ENCODE measurements at places on chromosomes 13 and 19.
A peak's percentile ranks its signal among the peaks of the same experiment; 100 is the strongest.

GRCh38 chr19:44646049-44646416 lies 2.3 kb downstream of the PVR start:
- no peak for DNase-seq

GRCh38 chr13:73429701-73430100 lies 370.9 kb downstream of the KLF5 start:
- peak; percentile 21 for DNase-seq

- no peak for DNase-seq
Measured at GRCh38 chr19:8457827-8458226, 13.1 kb downstream of the HNRNPM start.

- DNase-seq: peak; percentile 52
Measured at GRCh38 chr19:46296722-46297461, at the start of gene HIF3A. Gene HIF3A, plus strand, starts transcription at chr19:46297042. Its CDS starts 35 bp downstream, at chr19:46297077.

GRCh38 chr13:39369161-39369890 lies 233.7 kb downstream of the LHFPL6 start:
- DNase-seq: no peak

DNA sequence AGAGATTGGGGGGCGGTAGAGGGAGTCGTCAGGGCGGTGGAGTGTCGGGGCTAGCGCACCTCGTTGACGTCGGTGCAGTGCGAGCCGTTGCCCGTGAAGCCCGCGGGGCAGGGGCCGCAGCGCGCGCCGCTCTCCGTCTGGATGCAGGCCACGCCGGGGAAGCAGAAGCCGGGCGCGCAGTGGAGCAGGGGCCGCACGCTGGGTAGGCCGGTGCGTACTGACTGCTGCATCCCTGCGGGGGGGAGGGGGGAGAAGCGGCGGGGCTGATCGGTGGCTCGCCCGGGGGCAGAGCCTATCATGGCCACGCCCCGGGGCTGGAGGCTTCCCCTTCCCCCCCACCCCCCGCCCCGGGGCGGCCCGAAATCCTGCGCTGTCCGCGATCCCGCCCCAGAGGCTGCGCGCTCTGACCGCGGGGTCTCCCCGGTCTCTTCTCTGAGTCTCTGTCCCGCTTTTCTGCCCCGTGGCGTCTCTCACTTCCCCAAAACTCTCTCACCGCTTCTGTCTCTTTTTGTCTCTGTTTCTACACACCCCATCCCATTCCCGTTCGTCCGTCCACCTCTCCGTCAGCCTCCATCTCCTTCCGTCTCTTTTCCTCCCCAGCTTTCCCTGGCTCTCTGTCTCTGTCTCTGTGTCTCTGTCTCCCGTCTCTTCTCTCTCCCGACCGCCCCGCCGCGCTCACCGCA lies 1.1 kb downstream of the COMP start:
- peak; percentile 15 for DNase-seq

GRCh38 chr19:3250675-3251074 lies 26.2 kb downstream of the CELF5 start:
- no peak for DNase-seq

DNA sequence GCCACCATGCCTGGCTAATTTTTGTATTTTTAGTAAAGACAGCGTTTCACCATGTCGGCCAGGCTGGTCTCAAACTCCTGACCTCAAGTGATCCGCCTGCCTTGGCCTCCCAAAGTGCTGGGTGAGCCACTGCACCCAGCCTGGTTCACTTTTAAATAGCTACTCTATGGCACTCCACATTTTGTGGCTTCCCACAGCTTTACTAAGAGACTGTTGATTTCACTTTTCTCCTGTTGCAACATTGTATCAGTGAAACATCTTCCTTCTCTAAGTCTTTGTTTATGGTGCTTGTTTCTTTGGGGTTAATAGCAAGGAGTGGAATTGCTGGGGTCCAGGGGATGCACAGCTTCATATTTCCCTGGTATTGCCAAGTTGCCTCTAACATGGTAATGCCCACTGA lies 12.3 kb downstream of the TMEM38A start:
- no peak for DNase-seq

DNA sequence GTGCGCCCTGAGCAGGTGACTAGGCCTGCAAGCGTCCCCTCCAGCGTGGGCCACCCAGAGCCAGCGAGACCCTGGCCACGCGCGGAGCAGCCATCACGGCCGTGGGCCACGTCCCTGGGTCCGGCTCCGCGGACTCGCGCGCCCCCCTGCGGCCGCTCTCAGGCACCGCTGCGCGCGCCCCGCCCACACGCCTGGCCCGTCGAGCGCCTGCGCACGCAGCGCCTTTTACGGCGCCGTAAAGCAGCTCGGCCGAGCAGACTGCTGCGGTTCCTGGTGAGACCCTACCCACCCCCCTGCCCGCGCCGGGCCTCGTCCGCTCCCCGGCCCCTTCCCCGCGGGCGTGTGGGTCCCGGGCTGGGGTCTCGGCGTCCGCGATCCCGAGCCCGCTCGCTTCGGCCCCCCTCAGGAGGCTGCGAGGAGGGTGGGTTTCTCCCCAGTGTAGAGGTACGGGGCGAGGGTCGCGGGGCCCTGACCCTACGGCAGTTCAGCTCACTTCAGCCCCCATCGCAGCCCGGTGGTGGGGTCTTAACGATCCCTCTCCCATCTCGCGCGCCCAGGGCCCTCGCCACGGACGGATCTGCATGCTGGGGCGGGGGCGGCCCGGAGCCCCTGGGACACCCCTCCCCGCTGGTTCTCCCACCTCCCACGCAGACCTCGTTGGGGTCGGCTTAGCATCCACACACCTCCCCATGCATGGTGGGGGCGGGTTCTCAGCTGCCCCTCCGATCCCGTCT lies at the start of gene TRAPPC5:
Gene TRAPPC5, plus strand, starts transcription at position 228 of the 734 bp plus-strand sequence. CDS start 1,421 bp downstream, outside the sequence.
- peak; percentile 80 for DNase-seq

DNA sequence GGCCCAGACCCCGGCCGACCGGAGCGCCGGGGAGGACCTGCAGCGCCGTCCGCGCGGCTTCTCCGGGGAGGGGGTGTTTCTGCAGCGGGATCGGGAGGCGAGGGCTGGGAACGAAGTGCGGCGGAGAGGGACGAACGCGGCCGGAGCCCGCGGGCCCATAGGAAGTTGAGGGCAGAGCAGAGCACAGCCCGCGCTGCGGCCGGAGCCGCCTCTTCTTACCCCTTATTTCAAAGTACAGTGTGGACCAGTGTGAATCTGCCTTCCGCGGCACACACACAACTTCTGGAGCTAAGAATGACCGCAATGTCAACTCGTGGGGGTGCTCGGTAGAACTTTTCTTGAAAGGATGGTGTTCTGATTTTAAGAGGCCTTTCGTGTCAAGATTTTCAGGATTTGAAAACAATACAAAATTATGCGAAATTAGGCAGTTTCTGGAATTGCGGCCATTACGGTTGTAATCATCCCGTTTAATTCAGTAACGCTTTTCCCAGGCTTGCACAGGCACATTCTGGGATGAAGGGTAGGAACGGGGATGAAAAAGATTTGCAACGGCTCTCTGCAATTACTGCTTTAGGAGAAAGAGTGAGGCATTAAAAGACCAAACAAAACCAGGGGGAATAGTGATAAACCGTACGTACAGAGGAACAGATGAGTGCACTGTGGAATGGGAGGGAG lies 821 bp downstream of the TDRD3 start:
- DNase-seq: peak; percentile 61

- DNase-seq: no peak
Measured at GRCh38 chr13:98794498-98794897, 42.0 kb upstream of the SLC15A1 start.

GRCh38 chr19:11480715-11481533 lies at the start of gene ELAVL3:
Gene ELAVL3, minus strand, starts transcription at chr19:11481046. Its CDS starts 438 bp downstream, at chr19:11480608.
- no peak for DNase-seq

DNA sequence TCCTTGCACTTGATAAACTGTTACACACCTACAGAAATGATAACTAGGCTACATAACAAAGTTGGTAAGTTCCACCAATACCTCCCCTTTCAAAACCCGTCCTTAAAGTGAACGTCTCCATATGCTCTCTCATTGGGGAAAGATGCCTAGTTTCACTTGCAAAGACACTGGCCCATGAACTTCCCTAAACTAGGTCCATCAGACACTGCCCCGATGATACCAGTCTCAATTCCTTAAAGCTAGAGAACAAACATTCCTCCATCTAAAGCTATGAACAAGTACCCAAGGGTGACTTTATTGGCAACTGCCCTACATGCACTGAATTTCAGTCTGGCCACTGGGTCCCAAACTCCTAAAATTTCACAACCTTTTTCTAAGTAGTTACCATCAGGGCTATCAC lies 39.9 kb downstream of the FOXO1 start:
- DNase-seq: no peak

- DNase-seq: no peak
Measured at GRCh38 chr19:4064149-4064495, 2.6 kb downstream of the ZBTB7A start.

- DNase-seq: peak; percentile 89
Measured at GRCh38 chr13:93867481-93867880, 612.0 kb downstream of the DCT start.

- DNase-seq: no peak
Measured at GRCh38 chr13:55664178-55664577, 1476.5 kb upstream of the PRR20A start.

GRCh38 chr13:42215578-42216421 lies 56.2 kb upstream of the AKAP11 start:
- DNase-seq: peak; percentile 34
